Fibroblast of skin of scalp (primary cell): ENCODE measurements at places on chromosomes 2 and 18.

GRCh38 chr2:190105554-190105953 lies 43.0 kb upstream of the MSTN start:
- DNase-seq: no peak

- no peak for DNase-seq
Measured at GRCh38 chr18:76432274-76432755, 62.7 kb downstream of the ZNF516 start.

DNA sequence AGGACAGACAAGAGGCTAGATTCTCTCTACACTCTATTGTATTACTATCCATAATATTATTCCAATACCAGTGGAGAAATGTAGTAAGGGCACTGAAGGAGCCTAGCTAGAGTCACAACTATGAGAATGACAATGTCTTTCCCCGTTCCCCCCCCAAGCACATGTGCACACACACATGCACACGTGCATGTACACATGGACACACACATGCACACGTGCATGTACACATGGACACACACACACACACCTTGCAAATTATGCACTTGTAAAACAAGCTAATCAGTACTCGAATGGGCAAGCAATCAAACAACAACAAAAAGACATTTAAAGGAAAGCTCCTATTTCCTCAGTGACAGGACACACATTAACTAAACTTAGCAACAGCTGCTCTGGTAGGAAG lies 65.2 kb downstream of the INSIG2 start:
- DNase-seq: no peak

DNA sequence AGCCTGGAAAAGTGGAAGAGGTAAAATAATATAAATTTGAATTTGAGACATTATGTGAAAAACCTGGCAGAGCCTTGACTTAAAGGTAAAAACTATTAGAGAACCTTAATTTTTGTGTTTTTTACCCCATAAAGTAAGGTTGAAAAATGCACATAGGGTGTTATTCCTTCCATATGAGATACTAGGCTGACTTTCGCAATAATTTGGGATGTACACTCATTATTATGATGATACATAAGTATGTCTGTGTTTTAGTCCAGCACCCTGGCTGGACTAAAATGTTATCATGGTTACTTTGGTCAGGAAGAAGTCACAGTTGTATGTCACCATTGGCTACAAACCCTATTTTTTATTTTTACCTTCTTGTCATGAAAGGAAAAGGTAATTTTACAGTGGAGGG lies 19.8 kb downstream of the NEMP2 start:
- DNase-seq: peak; percentile 10

DNA sequence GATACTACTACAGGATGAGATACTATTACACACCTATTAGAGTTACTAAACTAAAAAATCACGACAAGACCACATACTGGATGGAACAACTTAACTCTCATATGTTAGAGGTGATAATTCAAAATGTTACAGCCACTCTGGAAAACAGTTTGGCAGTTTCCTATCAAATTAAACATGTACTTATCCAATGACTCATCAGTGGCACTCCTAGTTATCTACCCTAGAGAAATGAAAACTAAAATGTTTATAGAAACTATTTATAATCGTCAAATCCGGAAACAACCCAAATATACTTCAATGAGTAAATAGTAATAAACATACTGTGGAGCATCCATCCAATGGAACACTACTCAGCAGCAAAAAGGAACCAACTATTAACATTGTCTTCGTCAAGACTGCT lies 137.0 kb upstream of the RBBP8 start:
- no peak for DNase-seq

GRCh38 chr2:37396890-37397565 lies 52.6 kb downstream of the QPCT start:
- DNase-seq: no peak

DNA sequence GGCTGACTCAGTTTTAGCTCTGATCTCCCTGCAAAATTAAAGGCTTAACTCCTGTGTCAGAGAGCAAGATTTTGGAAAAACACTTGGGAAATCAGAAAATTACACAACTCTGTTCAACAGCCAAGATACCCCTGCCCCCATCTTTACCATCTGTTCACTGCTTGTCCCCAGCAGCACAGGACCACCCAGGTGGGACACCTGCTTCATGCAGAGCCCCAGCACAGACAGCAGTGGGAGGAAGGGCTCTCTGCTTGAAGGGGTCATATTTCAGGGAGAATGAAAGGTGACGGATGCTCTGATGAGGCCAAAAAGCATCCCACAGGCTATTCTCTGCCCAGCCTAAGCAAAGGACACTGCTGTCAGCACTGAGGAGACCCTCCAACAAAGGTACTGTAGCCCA lies 584.6 kb upstream of the KLHL29 start:
- DNase-seq: no peak

GRCh38 chr2:74778381-74779264 lies 55.3 kb upstream of the HK2 start:
- DNase-seq: peak; percentile 77

DNA sequence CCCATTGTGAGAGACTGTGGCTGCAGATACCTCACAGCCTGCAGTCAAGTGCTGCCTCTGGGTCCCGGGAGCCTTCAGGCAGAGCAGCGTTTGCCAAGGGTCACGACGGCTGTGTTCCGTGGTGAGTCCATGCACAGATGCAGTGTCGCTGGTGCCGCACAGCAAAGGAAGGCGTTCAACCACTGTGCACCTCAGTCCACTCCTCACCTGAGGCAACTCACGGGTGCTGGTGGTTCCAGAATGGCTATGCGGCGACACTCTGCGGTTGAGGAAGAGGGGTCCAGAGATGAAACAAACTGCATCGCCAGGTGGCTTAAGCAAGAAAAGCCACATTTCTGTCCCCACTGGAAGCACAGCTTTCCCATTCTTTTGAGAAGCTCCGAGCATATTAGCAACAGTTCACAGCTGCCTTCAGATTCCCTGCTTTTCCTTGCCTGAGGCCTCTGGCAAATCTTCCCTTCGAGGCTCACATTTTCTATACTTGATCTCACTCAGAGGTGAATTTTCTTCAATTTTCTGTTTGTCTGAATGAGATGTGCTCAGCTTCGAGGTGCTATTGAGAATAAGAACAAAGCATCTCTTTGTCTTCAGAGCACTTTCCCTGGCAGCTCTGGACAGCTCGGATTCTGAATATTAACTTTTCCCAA lies 208.8 kb upstream of the TWIST2 start:
- no peak for DNase-seq

GRCh38 chr2:174477759-174478158 lies 9.1 kb downstream of the GPR155 start:
- DNase-seq: no peak

DNA sequence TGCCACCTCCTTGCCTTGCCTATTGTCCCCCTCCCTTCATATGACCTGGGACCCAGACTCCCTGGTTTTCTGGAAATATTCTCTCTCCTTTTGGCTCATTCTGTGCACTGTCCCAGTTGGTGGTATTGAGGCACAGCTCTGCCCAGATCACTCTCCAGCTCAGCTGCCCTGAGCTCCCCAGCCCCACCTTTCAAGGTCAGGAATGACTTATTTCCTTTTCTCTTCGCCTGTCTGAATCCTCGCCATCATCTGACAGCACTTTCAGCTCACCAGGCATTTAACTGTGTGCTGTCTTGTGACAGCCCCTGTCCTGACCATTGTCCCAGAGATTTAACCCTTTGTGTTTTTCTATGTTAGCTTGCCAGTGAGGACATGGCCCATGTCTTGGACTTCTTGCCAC lies 133.0 kb downstream of the MSH2 start:
- DNase-seq: no peak

GRCh38 chr18:26021061-26021754 lies 69.2 kb downstream of the SS18 start:
- no peak for DNase-seq

DNA sequence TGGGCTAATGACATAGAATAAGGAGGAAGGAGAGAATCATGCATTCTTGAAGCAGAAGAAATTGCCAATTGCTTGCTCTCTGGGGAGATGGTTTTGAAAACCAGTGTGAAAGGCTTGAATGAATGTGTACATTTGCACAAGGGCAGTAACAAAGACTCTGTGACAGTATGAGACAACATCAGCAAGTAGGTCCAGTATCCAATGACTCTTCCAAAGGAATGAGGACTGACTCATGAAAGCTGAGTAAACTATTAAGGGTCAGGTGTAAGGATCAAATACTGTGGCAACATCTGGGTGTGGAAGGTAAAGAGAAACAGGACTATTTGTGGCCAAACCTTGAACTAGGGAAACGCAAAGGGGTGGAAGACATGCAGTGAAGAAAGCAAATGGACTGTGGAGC lies 886.0 kb upstream of the CHAC2 start:
- no peak for DNase-seq

GRCh38 chr2:202018950-202019349 lies 14.7 kb upstream of the FZD7 start:
- DNase-seq: no peak

- DNase-seq: no peak
Measured at GRCh38 chr2:11665510-11666362, 4.3 kb downstream of the NTSR2 start.

DNA sequence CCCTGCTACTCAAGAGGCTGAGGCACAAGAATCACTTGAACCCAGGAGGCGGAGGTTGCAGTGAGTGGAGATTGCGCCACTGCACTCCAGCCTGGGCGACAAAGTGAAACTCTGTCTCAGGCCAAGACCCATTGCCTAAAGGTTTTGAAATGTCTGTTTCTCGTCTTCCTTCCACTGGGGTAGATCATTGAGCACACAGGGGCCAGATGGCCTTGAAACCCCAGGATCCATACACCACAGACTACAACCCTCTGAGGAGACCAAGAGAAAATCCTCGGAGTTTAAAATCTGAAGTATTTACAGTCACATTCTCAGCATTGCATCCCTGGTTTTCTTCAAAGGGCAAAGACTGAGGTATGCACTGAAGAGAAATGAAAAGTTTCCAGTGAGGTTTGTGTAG lies 7.1 kb upstream of the EPAS1 start:
- DNase-seq: no peak

DNA sequence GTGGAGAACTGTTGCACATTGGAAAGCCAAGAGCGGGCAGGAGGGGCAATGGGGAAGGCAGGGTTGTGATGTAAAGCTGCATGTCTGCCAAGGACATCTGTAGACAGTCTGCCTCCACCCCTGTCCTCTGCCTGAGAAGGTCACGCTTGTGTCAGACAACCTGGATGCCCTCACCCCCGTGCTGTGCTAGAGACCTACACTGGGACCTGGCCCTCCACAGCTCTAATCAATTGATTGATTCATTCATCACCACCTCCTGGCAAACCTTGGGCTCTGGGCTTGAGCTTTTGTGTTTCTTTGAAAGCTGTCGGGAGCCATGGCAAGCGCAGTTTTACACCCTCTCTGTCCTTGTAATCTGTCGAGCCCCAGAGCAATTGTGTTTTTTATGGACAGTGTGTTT lies 41.1 kb downstream of the MARCO start:
- DNase-seq: no peak

GRCh38 chr2:8569332-8569930 lies 112.4 kb upstream of the ID2 start:
- DNase-seq: no peak

DNA sequence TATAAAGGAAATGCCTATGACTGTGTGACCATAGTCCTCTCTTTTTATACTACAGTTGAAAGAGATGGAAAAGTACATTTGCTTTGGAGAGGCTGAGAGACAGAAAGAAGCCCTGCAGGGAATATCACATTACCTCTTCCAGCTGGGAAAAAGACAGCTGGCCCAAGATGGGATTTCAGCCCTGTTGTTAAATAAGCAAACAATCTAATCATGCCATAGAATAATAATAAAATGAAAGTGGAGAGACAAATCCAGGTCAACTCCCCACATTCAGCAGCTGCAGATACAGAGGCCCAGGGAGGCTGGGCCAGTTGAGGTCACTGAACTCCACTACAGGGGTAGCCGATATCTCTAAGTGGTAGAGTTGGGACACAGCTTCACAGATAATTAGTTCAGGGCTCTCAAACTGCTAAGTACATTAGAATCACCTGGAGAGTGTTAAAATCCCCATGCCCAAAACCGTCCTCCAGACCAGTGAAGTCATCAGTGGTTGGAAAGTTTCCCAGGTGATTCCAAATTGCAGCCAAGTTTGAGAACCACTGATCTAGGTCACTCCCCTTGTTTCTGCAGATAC lies 81.9 kb downstream of the MOGAT1 start:
- peak; percentile 57 for DNase-seq

DNA sequence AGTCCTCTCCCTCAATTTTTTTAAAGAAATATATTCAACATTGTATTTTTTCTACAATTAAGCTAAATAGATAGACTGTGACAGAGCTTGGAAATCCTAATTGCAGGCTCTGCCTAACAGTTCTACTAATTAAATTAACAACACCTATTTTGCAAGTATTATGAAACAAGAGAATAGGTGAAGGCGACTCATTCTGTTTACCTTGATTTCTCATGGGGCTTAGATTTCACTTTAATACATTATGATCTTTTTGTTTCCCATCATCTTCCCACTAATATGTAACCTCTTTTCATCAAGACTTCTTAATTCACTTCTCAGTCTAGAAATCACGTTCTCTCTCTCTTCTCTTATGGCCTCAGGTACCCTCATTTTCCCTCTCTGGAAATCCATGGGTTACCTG lies 42.7 kb upstream of the TANK start:
- DNase-seq: no peak

- no peak for DNase-seq
Measured at GRCh38 chr2:207129821-207130220, 35.9 kb downstream of the KLF7 start.

DNA sequence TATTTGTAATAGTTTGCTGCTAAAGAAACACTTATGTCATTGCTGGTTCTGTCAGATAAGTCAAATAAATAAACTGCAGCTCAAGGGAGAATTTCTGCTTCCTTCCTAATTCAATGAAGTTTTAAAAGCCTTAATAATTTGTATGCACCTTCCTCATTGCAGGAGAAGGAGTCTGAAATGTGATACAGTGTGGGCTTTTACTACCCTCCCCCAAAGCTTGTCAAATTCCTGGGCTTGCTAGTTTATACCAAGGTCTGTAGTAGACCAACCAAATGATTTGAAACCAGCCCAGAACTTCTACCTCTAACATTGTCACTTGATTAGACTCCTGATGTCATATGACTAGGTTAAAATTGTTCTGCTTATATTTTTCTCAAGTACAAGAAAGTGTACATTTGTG lies 131.8 kb downstream of the DTNA start:
- DNase-seq: no peak

- DNase-seq: peak; percentile 46
Measured at GRCh38 chr2:219175928-219176817, 552 bp downstream of the CNPPD1 start.
